ENCODE measurements at places on chromosomes 4 and X. TPM values are rescaled to one million over a fixed set of nuclear protein-coding genes. Genes with fewer than 3 reads are reported as not detected.

The PDLIM5 gene
- 43.8 TPM for total RNA-seq

The SPIN2A gene
- 0.22 TPM for total RNA-seq

The H2BW2 gene
- total RNA-seq: not detected

The NPY2R gene
- total RNA-seq: not detected

The CTAG1A gene
- not detected for total RNA-seq

The AMER1 gene
- 2.5 TPM for total RNA-seq

The HHIP gene
- total RNA-seq: 0.60 TPM

Data from A549 treated with Mapracorat at 1 μM for 4 hours (cell line).